ENCODE measurements at places on chromosomes 12 and 14.

DNA sequence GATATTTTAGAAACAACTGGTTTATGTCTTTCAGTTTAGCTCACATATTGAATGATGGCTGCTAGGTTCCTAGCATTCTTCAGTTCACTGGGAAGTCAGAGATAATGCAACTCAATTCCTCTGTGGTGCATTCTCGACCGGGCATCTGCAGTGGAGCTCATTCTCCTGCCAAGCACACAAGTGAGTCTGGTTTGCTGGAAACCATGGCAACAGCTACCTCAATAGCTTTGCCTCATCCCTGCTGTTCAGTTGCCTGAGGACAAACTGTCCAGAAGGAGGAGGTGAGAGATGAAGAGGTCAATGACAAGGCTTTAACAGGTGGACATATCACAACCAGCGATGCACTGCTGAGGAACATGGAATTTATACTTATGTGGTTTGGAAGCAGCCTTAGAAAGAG is 816.9 kb downstream of the AACS start:
- DNase-seq: no peak

- no peak for DNase-seq
Measured at GRCh38 chr12:47343684-47344567, 264.2 kb upstream of the AMIGO2 start.

GRCh38 chr12:104750061-104750460 is 208.0 kb downstream of the SLC41A2 start:
- no peak for DNase-seq

DNA sequence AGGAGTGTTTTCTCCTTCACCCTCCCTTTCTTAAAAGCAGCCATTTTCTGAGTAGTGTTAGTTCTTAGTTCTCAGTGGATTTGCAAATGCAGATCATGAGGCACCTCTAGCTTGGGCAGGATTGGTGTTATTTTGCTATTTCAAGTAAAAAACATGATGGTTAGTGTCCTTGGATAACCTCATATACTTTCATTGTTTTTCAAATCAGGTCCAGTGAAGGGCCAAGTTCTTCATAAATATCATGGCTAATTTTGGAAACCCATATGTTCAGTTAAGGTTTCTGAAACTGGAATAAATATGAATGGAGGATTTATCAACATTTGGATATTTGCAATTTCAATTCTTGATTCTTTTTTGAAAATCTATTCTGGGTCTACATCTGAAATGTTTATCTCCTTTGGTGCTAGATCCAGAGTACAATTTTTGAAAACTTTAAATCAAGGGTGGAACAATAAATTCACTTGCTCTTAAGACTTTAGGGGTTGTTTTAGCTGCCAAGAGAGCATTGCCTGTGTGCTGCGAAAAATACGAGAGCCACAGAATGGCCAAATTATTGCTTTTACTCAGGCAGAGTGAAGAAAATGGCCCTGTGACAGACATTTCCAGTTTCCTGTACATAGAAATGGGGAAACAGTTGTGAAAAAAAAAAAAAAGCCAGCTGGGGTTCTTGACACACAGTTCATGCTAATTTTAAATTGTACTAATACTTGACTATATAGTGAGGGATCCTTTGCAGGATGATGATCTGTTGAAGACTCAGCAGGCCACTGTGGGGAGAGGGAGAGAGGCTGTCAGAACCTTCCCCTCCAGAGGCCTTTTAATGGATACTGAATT is 104.6 kb downstream of the BICD1 start:
- DNase-seq: no peak
